ENCODE measurements at places on chromosomes 3 and 15.

GRCh38 chr15:64687688-64688087, 87.7 kb downstream of the RBPMS2 start:
- no peak for DNase-seq

- DNase-seq, result no peak
Observed at GRCh38 chr15:51199541-51199940, 104.8 kb upstream of the TNFAIP8L3 start.

GRCh38 chr15:63434576-63435186, 53.0 kb upstream of the CA12 start:
- no peak for DNase-seq

- DNase-seq, result no peak
Observed at GRCh38 chr15:94234300-94234699, 2.9 kb downstream of the MCTP2 start.

GRCh38 chr3:196454935-196455334, 22.7 kb upstream of the UBXN7 start:
- DNase-seq, result no peak

DNA sequence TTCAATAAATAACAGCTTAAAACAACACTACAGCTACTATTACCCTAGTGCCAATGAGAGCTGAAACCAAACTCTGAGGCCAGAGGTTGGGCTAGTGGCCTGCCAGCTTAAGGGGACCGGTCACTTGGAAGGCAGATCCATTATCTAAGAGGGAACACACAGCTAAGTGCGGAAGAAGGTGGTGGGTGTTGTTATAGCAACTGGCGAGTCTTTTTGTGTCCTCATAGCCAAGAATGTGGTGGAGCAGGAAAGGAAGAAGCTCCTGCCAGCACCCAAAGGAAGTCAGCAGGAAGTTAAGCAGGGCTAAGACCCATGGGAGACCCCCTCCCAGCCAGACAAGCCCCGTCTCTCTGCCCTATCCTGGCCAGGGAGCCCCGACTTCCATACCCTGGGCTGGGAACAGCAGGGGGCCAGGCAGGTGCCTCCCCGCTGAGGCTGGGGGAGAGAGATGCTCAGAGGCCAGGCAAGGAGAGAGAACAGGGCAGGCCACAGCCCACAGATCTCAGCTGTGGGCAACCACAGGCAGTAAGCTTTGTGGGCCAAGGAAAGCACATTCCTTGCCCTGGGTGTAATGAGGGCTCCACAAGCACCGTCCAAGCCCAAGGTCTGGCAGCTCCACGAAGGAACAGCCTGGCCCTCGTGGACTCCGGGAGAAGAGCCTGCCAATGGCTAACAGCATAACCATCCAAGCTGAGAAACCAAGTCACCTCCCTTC, 34.0 kb upstream of the HRH1 start:
- no peak for DNase-seq

DNA sequence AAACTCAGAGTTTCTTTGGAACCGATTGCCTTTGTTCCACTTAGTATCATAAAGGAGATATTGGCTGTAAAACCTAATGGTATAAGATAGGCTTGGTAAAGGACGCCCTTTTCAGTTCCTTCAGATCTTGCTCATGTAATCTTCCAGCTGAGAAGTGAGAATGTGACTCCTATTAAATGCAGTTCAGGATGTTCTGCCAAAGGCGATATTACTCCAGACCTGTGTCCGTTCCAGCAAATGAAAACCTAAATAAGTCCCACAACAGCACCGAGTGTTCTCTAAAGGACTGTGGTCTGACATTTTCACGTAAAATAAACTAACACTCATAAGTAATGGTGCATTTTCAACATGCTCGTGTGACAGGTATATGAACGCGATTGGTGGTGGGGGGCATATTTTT, 276.2 kb downstream of the FEZF2 start:
- DNase-seq, result no peak

GRCh38 chr15:77795446-77795845, 162.7 kb upstream of the LINGO1 start:
- DNase-seq, result no peak

GRCh38 chr3:153195349-153195879, 33.4 kb downstream of the RAP2B start:
- DNase-seq, result no peak

- no peak for DNase-seq
Observed at GRCh38 chr3:155548195-155548594, 196.7 kb downstream of the PLCH1 start.

- no peak for DNase-seq
Observed at GRCh38 chr3:138234401-138235179, 47.5 kb downstream of the ARMC8 start.

DNA sequence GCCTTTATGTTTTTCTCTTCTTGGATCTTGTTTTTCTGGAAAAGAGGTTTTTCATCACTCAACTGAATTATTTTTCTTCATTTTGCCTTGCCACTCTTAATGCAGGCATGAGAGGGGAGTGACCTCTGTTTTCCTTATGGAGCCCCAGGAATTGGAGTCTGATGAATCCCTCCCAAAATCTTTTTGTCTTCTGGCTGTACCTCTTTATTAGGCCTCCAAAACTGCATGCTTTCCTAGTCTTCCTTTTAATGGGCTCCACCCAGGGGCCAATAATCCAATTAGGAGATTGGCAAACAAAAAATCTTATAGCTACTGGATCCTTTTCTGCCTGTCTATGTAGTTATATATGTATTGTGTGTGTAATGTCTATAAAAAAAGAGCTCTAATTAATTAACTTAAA, 192.4 kb upstream of the PEX5L start:
- no peak for DNase-seq

GRCh38 chr15:80885016-80885579, 104.5 kb downstream of the MESD start:
- DNase-seq, result no peak

DNA sequence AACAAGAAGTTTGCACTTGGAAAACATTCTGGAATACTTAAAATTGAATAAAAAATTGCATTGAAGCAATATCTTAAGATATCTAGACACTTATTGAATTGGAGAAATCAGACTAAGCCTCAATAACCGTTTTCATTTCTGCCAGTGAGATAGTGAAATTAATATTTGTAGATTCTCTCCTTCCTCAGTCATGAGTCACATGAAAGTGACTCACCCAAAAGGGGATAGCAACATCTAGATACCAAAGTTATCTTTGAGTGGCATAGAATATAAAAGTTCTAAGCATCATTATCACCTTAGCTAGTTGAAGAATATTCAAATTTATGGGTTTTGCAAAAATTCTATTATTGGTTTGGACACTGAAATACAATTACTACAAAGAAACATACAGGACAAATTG, 614.8 kb upstream of the ZNF717 start:
- DNase-seq, result no peak

GRCh38 chr3:167318306-167318705, 61.8 kb downstream of the ZBBX start:
- DNase-seq, result no peak

GRCh38 chr3:103873021-103873420, 1438.2 kb downstream of the ZPLD1 start:
- DNase-seq, result no peak

- DNase-seq, result no peak
Observed at GRCh38 chr15:89429023-89429422, 67.4 kb downstream of the RHCG start.

DNA sequence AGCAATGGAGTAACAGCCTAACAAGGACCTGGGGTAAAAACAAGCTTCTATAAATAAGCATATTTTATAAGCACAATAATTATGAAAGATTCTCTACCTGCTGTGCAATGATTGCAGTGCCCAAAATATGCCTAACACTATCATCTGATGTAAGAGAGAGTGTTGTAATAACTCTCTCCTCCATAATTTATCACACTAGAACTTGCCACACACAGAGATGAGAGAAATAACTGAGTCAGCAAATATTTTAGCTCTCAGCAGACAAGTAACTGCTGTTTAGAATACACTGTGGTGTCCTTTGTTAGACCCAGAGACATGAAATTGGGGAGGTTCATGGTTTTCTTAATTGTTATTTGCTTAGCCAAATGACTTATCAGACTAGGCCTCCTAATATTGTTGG, 105.3 kb upstream of the ACP3 start:
- no peak for DNase-seq

- no peak for DNase-seq
Observed at GRCh38 chr3:46549408-46549904, 16.6 kb downstream of the LRRC2 start.

DNA sequence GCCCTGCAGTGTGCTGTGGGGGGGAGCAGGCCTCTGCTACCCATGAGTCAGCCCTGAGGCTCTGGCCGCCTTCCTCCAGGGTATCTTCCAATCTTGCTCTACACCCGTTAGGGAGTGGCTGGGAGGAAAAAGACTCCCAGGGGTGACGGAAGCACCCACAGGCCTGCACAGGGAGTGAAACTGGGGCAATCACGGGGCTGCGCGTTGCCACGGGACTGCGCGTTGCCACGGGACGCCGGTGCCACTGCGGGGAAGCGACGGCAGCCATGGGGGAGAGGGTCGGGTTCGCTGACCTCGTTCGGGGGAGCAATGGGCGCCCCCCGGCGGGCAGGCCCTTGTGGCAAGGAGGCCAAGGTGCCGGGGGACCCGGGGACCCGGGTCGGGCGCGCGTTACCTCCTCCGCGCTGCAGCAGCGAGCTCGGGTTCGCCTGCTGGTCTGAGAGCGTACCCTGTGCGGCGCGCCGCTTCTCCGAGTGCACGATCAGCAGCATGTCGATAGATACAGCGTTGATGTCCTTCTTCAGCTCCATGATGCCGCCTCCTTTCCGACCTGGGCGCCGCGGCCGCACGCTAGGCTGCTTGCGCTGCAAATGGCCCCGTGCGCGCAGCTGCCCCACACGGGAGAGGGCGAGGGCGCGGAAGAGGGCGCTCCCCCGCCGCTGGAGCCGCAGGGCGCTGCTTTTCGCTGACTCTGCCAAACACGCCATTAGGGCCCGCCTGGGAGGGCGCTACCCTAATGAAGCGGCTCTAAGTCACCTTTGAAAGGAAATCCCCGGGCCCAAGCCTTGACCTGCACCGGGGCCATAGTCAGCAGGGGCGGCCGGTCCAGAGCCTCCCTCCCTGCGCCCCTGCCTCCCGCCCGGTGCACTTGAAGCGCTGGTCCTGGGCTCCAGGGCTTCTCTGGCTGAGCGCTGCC, at the start of gene KY:
Gene KY, minus strand, starts transcription at position 592 of the 916 bp plus-strand sequence. Its CDS starts 62 bp downstream, at position 530.
- no peak for DNase-seq

GRCh38 chr15:65981837-65982626, 112.7 kb downstream of the RAB11A start:
- DNase-seq, result no peak

DNA sequence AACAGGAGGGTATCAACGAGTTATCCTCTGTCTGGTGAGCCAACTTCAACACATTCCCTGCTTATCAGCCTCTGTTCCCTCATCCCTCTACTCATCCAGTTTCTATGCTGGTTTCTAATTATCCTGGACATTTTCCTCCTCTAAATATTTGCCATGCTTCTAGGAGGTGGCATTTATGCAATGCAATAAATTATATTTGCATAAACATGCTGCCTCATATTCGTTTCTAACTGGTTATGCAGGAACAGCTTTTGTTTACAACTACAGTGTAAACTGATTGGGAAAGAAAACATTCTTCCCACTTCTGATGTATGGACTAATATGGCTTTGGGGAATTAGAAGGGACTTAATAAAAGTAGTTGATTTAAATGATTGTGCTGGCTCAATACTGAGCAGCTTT, 122.3 kb downstream of the TFG start:
- DNase-seq, result no peak

- no peak for DNase-seq
Observed at GRCh38 chr3:84586427-84586826, 372.4 kb upstream of the CADM2 start.

- no peak for DNase-seq
Observed at GRCh38 chr3:21876782-21877181, 125.8 kb upstream of the ZNF385D start.

DNA sequence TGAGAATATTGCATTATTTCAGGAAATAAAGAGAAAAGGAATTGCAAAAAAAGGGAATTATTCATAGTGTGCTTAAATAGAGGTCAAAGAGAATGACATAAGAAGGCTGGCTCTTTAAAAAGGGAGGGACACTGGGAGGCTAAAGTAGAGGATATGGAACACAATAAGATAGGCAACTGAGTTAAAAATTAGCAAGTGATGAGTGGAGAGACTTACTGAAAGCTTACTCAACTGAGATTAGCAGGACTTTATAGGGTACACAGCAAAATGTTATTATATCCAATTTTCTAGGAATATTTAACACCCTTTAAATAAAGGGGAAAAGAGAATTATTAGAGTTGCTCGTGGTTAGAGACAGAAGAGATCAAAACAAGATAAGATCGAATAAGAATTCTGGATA, 375.2 kb downstream of the LSAMP start:
- no peak for DNase-seq

DNA sequence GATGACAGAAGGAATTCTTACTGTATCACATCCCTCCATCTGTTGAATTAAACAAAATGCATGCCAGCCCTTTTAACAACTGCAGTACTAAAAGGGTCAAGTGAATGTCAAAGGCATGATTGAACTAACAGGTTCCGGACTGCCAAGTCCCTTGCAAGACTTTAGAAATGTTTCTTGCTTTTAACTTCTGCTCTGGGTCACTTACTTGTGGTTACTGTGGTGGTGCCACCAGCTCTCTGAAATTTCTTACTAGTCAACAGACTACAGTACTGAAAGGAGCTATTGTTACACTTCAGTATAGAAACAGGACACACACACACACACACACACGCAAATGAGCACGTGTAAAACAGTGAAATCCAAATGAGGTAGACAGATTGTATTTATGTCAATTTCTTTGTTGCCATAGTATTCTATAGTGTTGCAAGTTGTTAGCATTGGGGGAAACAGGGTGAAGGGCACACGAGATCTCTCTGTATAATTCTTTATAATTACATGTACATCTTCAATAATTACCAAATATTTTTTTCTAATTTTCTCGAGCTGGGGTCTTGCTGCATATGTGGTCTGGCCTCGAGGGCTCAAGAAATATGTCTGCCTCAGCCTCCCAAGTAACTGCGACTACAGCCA, 79.9 kb upstream of the SLC25A26 start:
- DNase-seq, result no peak

- DNase-seq, result no peak
Observed at GRCh38 chr15:90470453-90470852, 59.3 kb upstream of the CRTC3 start.
